Esophagus squamous epithelium (tissue), 5 donors: ENCODE measurements at places on chromosomes 6 and 20. TPM values are rescaled to one million over a fixed set of nuclear protein-coding genes. Genes with fewer than 3 reads are reported as not detected.

DYNLT2 gene
- 0.94 TPM for total RNA-seq

DNA sequence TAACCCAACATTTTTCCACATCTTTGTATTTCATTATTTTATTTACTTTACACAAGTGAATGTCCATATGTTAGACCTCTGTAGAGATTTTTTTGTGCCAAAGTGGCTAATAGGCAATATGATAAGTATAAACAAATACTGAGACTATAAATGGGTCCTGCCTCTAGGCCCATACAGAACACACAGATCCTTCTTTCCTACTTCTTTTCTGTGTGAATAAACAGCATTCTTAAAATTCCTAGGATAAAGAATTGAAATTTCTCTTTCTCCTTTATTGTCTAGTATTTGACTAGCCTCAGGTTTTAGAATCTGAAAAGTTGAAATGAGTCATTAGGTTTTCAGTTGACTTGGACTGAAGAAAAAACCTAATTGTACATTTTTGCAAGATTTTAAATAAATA lies 46.3 kb upstream of the HS3ST5 start:
- no peak for DNase-seq

GRCh38 chr20:60055740-60056139 lies 97.5 kb downstream of the CDH26 start:
- DNase-seq, result no peak

DNA sequence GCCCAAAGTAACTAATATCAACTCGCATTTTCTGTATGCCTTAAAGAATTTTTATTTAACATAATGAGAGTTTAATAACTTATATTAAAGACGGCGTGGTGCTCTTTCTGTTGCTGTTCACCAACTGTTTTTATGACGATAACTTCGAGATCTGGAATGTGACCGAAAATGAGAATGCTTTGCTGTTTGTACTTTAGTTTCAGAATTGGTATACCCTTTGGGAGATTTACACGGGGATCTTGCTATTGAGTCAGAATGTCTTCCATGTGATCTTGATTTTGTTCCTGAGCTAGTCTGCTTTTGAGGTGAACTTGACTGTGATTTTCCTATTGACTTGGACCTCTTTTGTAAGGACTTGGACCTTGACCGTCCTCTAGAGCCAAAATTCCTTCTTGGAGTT lies 17.9 kb downstream of the PNRC1 start:
- DNase-seq, result no peak

GRCh38 chr20:46367967-46368901 lies 38.2 kb downstream of the ELMO2 start:
- no peak for DNase-seq

GRCh38 chr6:98634569-98634968 lies 199.8 kb upstream of the POU3F2 start:
- DNase-seq, result no peak
